ENCODE measurements at places on chromosomes 5 and 9.

DNA sequence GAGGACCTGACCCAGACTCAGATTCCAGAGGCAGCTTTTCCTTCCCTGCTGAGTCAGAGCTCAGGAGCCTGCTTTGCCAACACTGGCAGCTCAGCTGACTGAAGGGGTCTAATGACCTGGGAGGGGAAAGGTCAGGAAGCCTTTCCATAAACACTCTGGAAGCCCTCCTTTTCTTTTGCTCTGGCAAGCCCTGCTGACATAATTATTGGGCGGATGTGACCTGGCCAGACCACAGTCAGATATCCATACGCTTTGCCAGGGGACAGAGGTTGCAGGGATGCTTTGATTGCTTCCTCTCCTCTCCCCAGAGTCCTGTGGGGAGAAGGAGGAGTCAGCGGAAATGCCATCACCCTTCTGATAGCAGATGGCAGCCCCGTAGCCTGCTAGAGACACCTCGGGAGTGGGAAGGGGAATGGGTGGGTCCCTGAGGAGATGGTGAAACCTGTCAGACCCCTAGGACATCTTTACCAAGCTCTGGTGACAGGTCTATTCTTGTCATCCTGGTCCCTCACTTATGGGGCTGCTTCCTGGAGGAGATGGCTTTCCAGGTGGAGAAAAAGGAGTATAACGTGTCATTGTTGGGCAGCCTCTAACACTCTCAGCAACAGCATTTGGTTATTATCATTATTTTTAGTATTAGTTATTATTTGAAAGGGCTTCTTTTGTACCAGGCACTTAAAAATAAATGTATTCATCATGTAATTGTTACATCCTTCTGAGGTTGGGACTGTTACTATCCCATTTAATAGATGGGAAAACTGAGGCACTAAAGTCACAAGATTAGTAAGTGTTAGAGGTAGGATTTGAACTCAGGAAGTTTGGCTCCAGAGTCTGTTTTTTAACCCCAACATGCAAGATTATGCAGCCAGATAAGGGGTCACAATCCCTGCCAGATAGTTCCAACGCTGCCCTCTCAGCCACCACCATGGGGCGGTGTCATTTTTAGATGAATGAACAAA lies 11.6 kb downstream of the COL27A1 start:
- no peak for DNase-seq

- DNase-seq: no peak
Measured at GRCh38 chr5:155878991-155879575, 447.9 kb upstream of the SGCD start.

DNA sequence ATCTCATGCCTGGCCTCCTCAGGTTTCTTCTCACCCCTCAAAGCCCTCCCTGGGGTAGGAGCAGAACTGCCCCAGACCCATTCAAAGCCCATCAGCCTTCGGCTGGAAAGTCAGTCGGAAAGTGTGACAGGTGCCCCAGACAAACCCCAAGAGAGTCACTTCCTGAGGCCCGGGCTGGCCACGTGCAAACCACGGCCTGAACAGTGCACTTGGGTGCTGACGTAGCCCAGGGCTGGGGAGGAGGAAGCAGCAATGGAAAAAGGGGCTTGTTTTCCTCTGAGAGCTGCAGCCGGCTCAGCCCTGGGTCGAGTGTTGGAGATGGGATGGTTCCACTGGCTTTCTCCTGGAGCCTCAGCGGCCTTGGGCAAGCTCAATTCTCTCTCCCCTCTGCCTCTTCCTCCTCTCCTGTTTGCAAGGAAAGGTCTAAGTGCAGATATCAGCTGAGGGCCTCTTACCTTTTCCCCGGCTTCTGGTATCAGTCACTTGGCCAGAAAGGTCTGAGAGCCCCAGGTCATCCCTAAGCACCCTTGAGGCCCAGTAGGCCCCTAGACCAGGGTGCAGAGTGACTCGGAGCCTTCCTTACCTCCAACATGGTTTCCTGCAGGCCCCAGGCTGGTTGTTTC lies 5.9 kb upstream of the EGR1 start:
- DNase-seq: peak; percentile 80

- no peak for DNase-seq
Measured at GRCh38 chr5:15821506-15821905, 321.5 kb downstream of the FBXL7 start.

- DNase-seq: no peak
Measured at GRCh38 chr5:137142764-137143605, 356.1 kb downstream of the SPOCK1 start.

- DNase-seq: no peak
Measured at GRCh38 chr9:129178568-129179382, 714 bp upstream of the IER5L start.

Measured in stimulated activated CD8-positive, alpha-beta memory T cell treated with anti-CD3 and anti-CD28 coated beads, Interleukin-2, amount 100 ng/mL, for 1 hour (primary cell).